ENCODE measurements at places on chromosomes 12 and 14. TPM values are rescaled to one million over a fixed set of nuclear protein-coding genes. Genes with fewer than 3 reads are reported as not detected.

Gene NTN4
- 85.3 TPM for total RNA-seq

Gene NAV3
- total RNA-seq = 5.1 TPM

DNA sequence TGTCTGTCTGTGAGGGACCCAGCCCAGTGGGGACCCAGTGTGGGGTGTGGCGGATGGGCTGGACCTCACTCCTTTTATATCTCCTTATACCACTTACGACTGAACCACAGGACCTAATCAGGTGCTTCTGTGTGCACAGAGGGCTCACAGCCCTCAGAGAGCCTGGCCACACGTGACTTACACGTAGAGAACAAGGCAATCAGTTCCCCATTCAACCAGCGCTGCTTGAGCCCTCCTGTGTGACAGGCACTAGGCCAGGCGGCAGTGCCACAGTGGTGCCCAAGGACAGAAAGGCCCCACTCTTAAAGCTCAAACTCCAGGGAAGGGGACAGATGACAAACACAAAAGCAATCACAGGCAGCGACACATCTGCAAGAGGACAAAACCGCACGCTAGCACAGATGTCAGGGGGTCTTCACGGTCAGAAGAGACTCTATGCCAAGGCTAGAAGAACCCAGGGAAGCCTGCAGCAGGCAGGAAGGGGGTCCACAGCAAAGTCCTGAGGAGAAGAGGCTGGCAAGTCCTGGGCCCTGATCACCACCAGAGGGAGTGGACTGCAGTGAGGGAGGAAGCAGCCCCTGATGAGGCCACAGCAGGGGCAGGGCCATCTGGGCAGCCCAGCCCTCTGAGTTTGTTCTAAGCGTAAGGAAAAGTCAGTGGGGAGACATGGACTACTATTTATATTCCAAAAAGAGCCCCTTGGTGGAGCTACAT is 39.3 kb downstream of the SETD3 start:
- no peak for DNase-seq
- H3K27ac ChIP-seq = no peak overlapping the region
- peaks cover 9% of the 10 kb centered on the region for H3K4me1 ChIP-seq
- H3K27me3 ChIP-seq = no peaks in the 10 kb centered on the region
- no peak overlapping the region for H3K4me3 ChIP-seq
- peaks cover 45% of the 10 kb centered on the region for H3K36me3 ChIP-seq

- no peak overlapping the region for H3K4me3 ChIP-seq
- DNase-seq = no peak
- H3K27me3 ChIP-seq = no peaks in the 10 kb centered on the region
Observed at GRCh38 chr12:40921563-40922163, 229.4 kb downstream of the CNTN1 start.

DNA sequence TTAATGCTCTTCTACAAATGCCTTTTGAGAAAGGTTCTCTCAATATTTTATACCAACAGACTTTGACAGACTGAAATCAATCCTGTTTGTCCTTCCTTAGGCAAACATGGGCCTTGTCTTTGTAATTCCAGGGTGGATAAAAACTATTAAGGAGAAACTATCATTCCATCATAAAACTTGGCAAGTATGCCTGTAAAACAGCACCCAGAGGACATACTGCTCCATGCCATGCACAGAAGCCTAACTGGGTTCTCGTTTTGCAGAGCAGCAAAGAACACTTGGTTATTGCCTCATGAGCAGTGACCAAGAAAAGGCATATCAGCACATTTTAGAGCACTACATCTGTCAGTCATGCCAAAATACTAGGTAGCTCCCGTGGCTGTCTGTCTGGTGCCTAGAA is 33.8 kb upstream of the PTGDR start:
- H3K27me3 ChIP-seq = no peaks in the 10 kb centered on the region
- H3K4me3 ChIP-seq = no peak overlapping the region
- DNase-seq = no peak

DNA sequence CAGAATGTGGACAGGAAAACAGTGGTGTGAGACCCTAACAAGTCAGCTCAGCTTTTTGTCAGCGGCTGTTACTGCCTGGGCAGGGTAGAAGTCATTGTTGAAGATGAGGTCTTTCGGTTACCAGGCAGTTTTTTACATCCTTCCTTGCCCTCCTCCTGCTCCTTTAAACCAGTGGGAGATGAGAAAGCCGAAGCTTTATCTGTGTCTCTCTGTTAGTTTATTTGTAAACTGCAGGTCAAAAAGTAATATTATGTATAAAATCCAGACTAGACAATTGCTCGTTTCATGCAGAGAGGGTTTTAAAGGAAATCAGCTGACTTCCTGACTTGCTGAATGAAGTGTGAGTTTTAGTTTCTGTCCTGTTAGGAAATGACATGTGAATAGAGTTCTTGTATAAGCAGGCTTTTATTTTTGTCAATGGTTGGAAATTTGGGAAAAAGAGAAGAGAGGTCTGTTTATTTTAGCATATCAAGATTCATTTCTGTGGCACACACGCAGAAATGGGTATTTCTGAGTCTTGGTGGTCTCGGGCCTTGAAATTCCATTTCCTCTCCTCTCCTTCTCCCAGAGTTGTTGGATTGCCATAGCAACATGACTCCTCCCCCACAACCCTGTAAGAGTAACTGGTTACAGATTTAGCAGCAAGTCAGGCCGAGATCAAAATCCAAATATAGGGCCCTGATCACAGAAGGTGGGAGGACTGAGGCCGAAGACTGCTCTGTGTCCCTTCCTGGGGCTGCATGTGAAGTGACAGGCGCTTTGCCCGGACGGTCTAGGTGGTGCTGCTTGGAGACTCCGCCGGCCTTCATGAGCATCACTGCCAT is 60.8 kb downstream of the SAMD4A start:
- no peaks in the 10 kb centered on the region for H3K36me3 ChIP-seq
- H3K27ac ChIP-seq = peak overlapping the region; percentile 81
- H3K4me3 ChIP-seq = no peak overlapping the region
- no peak for DNase-seq

- no peak for DNase-seq
- H3K36me3 ChIP-seq = peaks cover 78% of the 10 kb centered on the region
- H3K27me3 ChIP-seq = no peaks in the 10 kb centered on the region
- H3K4me1 ChIP-seq = peaks cover 14% of the 10 kb centered on the region
- no peak overlapping the region for H3K4me3 ChIP-seq
Observed at GRCh38 chr14:31164115-31164514, 43.5 kb downstream of the HECTD1 start.

DNA sequence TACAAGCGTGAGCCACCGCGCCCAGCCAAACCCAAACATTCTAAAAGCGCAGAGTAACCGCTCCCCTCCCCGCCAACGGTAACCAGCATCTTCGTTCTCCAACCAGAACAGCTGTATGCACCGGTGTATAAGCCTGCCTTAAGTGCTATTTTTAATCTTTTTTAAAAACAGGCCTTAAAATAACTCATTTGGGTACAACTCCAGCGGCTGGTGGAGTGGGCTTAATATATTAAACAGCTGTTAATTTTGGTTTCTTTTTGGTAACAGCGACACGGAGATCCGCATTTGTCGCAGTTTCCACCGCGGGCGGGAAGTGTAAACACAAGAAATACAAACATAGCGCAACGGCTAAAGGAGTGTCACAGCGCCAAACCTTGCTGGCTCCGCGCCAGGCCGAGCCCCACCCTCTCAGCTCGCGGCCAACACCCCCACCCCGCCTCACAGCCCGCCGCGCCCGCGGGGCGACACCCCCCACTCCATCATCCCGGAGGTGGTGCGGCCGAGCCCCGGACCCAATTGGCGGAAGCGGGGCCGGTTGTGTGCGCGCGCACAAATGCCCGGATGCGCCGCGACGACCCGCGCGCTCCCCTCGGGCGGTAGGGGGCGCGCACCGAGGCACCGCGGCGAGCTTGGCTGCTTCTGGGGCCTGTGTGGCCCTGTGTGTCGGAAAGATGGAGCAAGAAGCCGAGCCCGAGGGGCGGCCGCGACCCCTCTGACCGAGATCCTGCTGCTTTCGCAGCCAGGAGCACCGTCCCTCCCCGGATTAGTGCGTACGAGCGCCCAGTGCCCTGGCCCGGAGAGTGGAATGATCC is at the start of gene MDM2:
Gene MDM2 (plus strand): TSS at position 602 of the 812 bp plus-strand sequence. CDS start 301 bp downstream, outside the sequence.
- H3K4me1 ChIP-seq = peaks cover 24% of the 10 kb centered on the region
- H3K27ac ChIP-seq = peak within 1 kb of the TSS; percentile 99
- peaks cover 35% of the 10 kb centered on the region for H3K36me3 ChIP-seq
- H3K27me3 ChIP-seq = no peaks in the 10 kb centered on the region
- peak; percentile 94 for DNase-seq

GRCh38 chr12:105928436-105928835 is 210.3 kb downstream of the NUAK1 start:
- H3K4me1 ChIP-seq = no peaks in the 10 kb centered on the region
- H3K27ac ChIP-seq = no peak overlapping the region
- H3K4me3 ChIP-seq = no peak overlapping the region
- H3K27me3 ChIP-seq = no peaks in the 10 kb centered on the region
- DNase-seq = no peak

GRCh38 chr12:89939522-89940215 is 231.0 kb upstream of the ATP2B1 start:
- no peak overlapping the region for H3K4me3 ChIP-seq
- no peak for DNase-seq
- no peak overlapping the region for H3K27ac ChIP-seq

GRCh38 chr12:109845824-109846205 is 12.6 kb upstream of the TRPV4 start:
- no peaks in the 10 kb centered on the region for H3K27me3 ChIP-seq
- no peak overlapping the region for H3K27ac ChIP-seq
- H3K36me3 ChIP-seq = no peaks in the 10 kb centered on the region
- peak overlapping the region; percentile 35 for H3K4me3 ChIP-seq

Gene RBM23
- 774 TPM for total RNA-seq

- no peak overlapping the region for H3K4me3 ChIP-seq
- no peak for DNase-seq
- H3K4me1 ChIP-seq = no peaks in the 10 kb centered on the region
- H3K36me3 ChIP-seq = no peaks in the 10 kb centered on the region
- H3K27ac ChIP-seq = no peak overlapping the region
- H3K27me3 ChIP-seq = no peaks in the 10 kb centered on the region
Observed at GRCh38 chr12:21608196-21608595, 3.5 kb upstream of the GYS2 start.

Gene VASH1
- 14.3 TPM for total RNA-seq

DNA sequence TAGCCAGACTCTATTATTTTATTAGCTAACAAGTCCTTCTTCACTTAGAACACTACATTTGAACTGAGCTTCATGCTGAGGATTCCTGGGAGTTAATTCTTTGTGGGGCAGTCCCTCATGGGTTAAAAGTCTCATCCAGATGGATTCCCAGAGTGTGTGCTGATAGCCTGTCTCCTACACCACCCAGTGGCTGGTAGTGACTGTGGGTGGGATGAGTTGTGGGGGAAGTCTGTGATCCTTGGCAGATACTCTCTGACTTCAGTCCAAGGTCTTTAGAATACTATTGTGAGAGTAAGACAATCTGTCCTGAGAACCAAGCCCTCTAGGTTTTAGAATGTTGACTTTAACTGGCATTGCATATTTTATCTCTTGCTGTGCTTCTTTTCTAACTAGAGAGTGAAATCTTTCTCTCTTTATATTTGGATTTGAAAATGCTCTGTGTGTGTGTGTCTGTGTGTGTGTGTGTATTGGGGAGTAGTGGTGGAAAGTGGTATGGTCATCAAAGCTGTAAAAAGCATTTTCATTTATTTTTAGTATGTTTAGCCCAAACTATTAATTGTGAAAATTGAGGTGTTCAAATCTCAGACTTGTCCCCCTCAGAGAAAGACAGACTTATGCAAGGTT is 37.3 kb downstream of the AKAP6 start:
- H3K4me3 ChIP-seq = no peak overlapping the region
- DNase-seq = no peak
- H3K4me1 ChIP-seq = no peaks in the 10 kb centered on the region
- no peaks in the 10 kb centered on the region for H3K27me3 ChIP-seq
- no peak overlapping the region for H3K27ac ChIP-seq

- no peaks in the 10 kb centered on the region for H3K4me1 ChIP-seq
- no peaks in the 10 kb centered on the region for H3K27me3 ChIP-seq
Observed at GRCh38 chr14:33567023-33567728, 383.7 kb downstream of the EGLN3 start.

Gene TRAF3
- total RNA-seq = 10.0 TPM

- no peaks in the 10 kb centered on the region for H3K27me3 ChIP-seq
- no peak for DNase-seq
- no peaks in the 10 kb centered on the region for H3K36me3 ChIP-seq
- H3K27ac ChIP-seq = peak overlapping the region; percentile 85
- H3K4me3 ChIP-seq = no peak overlapping the region
Observed at GRCh38 chr12:106115440-106115839, 23.3 kb downstream of the NUAK1 start.

Gene SERPINA1
- total RNA-seq = 8.8 TPM

GRCh38 chr12:131564845-131565244 is 146.0 kb upstream of the SFSWAP start:
- no peak for DNase-seq
- H3K4me1 ChIP-seq = no peaks in the 10 kb centered on the region
- H3K4me3 ChIP-seq = no peak overlapping the region

- H3K36me3 ChIP-seq = no peaks in the 10 kb centered on the region
- H3K4me1 ChIP-seq = no peaks in the 10 kb centered on the region
- H3K27me3 ChIP-seq = no peaks in the 10 kb centered on the region
- H3K27ac ChIP-seq = no peak overlapping the region
- no peak for DNase-seq
- no peak overlapping the region for H3K4me3 ChIP-seq
Observed at GRCh38 chr14:53983112-53983511, 26.5 kb upstream of the BMP4 start.

Gene NRDE2
- 6.9 TPM for total RNA-seq

Gene ESRRB
- 10.0 TPM for total RNA-seq

DNA sequence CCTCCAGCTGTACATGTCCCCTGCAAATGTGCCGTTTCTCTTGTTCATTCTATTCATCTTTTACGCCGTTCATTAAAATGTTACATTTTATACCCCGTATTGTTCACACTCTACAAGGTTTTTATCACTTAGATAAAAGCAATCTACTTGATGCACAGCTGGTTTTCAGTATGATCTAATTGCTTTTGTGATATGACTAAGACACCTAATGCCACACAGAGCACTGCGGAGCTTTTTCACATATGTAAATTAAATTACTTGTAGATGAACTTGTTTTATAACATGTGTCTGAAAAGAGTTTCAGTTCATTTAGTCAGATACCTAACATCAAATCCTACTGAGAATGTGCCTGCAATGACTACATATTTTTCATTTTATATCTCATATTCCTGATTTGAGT is 40.9 kb upstream of the RERGL start:
- no peaks in the 10 kb centered on the region for H3K27me3 ChIP-seq
- no peak overlapping the region for H3K27ac ChIP-seq
- no peaks in the 10 kb centered on the region for H3K4me1 ChIP-seq
- no peaks in the 10 kb centered on the region for H3K36me3 ChIP-seq

DNA sequence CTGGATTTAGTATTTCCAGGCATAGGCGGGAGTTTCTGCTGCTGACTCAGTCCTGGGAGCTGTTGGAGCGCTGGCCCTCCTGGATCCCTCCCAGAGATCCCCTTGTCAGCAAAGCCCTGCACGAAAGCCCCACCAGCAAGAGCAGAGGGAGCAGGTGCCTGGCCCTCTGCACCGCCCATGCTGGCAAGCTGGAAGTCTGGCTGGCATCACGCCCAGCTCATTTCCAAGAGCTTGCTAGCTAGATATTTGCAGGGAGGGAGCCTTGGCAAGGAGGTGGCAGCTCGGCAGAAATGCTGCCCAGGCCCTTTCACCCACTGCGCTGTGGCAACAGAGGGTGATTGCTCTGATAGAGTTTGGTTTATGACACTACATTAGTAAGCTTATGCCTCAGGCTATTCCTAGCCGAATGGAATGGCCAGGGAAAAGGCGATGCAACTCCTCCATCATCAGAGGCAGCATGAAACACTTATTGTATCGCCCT is 193.9 kb downstream of the EMP1 start:
- no peak overlapping the region for H3K4me3 ChIP-seq
- DNase-seq = peak; percentile 71
- H3K4me1 ChIP-seq = no peaks in the 10 kb centered on the region
- H3K27ac ChIP-seq = no peak overlapping the region
